T-helper 1 cell (primary cell): ENCODE measurements at places on chromosomes 3 and 15.

DNA sequence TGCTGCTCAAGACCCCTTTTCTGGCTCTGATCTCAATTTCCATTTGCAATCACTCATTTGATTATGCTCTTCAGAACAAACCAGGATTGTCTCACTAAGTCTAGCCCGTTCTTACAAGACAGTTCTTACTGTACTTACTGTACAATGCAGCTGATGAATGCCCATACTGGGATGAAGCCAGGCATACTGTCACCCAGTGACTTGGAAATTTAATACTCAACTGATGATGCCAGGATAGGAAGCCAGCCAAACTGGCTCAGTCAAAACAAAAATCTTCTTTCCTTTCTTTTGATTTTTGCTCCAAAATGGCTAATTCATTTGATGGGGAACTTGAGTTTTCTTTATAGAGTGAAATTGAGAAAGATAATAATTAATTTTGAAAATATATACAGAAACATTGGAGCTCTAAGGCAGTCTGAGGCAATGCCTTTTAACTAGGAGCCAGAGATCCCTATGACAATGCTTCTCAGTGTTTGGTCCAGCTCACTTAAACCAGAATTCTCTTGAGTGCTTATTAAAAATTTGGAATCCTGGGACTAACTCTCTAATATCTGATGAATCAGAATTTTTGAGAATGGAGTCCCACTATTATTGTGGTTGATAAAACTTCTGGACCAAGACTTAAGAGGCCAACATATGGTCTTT is 265.6 kb upstream of the THBS1 start:
- DNase-seq: no peak

DNA sequence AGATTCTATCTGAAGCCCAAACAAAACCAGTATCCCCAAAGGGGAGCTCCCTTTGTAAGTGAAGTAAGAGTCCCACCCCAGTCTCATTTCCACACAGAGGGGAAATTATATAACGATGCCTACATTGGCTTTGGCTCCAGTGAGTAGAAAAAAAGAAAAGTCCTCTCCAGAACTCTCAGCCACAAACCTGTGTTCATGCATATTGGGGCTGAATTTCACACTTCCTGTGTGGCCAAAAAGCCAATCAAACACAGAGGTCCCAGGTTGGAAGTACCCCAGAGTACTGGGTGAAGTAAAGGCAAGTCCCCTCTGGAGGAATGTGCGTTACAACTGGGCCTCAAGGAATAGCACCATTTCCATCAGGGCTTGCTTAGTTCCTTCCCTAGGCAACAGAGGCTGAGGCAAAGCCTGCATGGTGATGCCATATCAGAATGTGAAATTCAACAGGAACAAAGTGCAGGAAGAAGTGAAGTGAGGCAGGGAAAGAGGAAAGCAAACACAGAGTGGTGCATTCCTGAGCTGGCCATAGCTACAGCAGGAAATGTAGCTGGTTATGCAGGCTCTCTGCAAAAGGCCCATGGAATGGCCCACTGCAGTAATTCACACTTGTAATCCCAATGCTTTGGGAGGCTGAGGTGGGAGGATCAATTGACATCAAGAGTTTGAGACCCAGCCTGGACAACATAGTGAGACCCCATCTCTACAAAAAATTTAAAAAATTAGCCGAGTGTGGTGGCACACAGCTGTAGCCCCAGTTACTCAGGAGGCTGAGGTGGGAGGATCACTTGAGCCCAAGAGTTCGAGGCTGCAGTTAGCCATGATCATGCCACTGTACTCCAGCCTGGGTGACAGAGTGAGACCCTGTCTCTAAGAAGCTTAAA is 16.6 kb upstream of the CX3CR1 start:
- DNase-seq: no peak

DNA sequence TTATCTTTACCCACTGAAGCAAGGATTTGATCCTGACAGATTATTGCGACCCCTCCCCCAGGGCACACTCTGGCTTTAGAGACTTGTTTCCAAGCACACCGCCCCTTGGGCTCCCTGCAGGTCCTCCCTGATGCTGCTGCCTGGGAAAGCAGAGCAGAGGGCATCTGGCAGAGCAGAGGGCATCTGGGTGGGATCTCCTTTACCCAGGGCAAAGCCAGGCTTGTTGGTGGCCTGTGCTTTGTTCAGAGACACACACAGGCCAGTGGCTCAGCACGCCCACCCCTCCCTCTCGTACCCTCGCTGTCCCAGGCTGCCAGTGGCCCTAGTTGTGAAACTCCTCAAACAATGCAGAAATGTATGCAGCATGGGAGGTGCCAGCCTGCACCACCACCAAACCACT is 4.8 kb downstream of the KLF13 start:
- no peak for DNase-seq

GRCh38 chr3:112814266-112814665 is 32.4 kb downstream of the CD200R1L start:
- DNase-seq: no peak

- no peak for DNase-seq
Measured at GRCh38 chr3:179964890-179965289, 71.8 kb downstream of the PEX5L start.

DNA sequence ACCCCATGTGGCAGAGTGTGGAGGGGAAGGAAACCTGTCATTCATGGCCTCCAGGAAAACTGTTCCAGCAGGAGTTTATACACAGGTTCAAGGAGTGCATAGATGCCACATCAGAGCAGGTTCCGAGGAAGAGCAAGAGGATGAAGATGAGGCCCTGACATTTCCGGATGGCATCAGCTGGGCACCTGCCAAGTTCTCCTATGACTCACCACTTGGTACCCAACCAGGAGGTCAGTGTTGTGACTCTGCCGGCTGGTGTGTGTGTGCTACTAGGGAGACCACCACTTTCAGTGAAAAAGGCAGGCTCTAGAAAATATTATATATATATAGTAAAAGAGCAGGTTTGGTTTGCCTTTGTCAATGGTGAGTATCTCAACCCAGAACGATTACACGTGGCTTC is 69.3 kb downstream of the NTRK3 start:
- no peak for DNase-seq

DNA sequence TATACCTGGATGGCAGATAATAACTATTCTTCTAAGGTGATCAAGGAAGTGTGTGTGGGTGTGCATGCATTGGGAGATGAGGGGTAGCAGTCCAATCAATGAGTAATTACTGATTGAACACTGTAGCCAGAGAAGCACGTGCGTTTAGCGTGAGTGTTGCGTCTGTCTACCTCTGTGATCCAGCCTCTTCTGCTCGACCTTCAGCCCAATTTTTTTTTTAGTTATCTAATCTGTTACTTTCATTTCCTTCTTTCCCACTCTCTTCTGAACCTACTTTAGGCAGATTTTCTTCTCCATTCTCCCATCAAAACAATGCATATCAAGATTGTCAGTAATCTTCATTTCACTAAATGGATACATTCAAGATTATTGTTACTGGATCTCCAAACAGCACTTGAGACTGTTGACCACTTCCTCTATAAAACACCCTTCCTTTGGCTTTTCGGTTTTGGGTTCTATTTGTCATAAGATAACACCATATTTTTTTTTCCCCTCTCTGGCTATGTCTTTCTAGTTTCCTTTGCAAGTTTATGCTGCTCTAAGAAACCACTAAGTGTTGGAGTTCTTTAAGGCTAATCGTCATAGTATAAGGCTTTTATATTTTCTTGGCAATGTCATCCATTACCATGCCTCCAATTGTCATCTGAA is 41.0 kb downstream of the MCTP2 start:
- DNase-seq: no peak

- DNase-seq: no peak
Measured at GRCh38 chr3:128167973-128168674, 14.8 kb downstream of the EEFSEC start.

DNA sequence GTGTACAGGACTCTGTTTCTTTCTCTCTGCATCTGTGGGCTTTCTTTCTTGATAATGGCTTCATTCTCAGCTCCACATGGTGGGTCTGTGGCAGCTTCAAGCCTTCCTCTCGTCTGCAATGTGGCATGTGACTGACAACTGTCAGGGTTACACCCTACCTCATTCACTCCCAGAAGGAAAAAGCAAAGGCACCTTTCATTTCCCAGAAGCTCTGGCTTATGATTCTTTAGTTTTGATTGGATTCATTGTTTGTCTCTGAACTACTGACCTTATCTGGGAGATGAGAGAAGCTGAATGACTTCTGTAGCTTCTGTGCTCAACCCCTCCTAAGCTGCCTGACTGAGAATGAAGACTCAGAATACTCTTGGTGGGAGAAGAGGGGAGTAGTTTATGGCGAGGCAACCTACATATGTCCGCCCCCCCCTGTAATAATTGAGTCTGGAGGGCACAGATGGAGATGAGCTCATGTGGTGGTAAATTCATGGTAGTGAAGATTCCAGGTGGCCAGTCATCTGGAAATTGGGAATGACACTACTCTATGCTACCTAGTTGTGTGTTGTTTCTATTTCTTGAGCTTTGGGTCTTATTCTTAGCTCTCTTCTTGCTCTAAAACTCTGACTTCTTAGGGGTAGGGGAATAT is 38.4 kb downstream of the KCNAB1 start:
- DNase-seq: no peak

DNA sequence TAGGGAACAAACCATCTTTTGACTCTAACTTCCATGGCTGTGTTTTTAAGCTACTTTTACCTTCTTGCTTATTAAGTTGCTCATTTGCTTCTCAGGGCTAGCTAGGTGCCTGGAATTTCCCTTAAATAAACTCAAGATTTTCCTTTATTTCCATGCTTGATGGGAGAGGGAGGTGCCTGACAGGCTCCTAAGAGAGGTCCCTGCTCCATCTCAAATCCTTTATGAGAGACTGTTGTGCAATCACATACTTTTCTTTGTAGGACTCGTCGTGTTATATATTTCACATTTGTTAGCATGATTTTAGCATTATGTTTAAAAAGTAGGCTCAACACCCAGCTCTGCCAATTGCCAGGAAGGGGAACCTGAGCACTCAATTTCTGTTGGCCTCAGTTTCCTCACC is 95.7 kb downstream of the SAMMSON start:
- no peak for DNase-seq

- no peak for DNase-seq
Measured at GRCh38 chr15:68352401-68353062, 75.0 kb downstream of the FEM1B start.

DNA sequence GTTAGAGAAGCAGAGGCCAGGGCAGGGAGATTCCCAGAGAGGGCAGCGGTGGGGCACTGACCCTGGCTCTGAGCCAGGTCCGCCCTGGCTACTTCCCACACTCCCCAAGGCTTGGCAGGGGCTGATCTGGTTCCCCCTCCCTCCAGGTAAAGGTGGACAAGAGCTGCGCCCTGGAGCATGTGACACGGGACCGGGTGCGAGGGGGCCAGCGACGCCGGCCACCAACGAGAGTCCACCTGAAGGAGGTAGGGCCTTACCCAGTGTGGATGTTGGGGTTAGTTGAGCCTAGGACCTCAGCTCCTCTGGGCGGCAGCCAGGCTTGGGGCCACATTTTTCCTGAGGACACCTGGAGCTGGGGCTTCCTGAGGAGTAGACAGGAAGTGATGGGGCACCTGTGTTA is 19.6 kb downstream of the PLEKHO2 start:
- no peak for DNase-seq

- no peak for DNase-seq
Measured at GRCh38 chr3:137998121-137999042, 11.6 kb upstream of the CLDN18 start.

GRCh38 chr3:197216169-197216860 is 82.1 kb downstream of the DLG1 start:
- no peak for DNase-seq

DNA sequence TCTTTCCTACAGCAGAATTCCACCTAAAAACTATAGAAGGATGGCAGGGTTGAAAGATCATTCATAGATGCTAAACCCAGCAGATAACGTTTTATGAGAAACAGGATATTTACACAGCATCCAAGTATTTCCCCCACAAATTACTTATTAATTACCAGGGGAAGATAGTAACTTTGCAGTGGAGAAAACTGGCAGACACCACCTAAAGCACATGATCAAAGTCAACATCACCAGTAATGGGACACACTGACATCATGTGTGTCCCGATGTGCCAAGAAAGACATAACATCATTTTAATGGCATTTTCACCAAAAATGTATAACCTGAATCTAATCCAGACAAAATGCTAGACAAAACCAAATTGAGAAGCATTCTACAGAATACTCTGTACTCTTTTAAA is 220.4 kb upstream of the THBS1 start:
- no peak for DNase-seq

- no peak for DNase-seq
Measured at GRCh38 chr3:179005706-179006105, 65.9 kb downstream of the ZMAT3 start.

DNA sequence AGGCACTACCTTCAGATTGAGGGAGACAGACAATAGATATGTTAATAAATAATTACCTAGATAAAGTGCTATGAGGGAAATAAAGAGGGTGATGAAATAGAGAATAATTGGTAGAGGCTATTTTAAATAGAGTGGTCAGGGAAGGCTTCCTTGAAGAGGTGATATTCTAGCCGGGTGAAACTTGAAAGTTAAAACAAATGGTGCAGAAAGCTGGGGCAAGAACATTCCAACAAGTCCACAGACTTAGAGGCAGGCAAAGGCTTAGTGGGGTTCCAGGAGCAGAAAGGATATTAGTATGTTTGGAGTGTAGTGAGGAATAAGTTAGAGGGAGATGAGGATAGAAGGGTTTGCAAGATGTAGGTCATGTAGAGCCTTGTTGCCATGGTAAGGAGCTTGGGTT is 10.1 kb downstream of the HACD3 start:
- DNase-seq: no peak

DNA sequence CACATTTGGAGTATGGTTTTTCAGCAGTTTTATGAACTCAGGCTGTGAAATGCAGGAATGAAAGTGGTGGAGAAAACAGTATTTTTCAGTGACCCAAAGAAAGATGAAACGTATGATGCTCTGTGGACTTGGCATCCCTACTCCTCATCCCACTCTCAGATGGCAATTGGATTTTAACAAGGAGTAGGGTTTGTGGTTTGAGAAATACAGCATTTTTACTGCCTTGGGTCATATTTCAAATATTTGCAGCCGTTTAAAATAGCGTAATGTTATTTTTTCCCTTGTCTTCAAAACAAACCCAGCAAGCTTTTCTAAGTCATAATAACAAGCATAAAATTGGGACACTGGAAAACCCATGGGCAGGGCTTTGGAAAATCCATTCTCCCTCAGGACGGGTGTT is 117.2 kb upstream of the LRIG1 start:
- DNase-seq: no peak

- DNase-seq: no peak
Measured at GRCh38 chr3:178318941-178319816, 217.1 kb upstream of the KCNMB2 start.

DNA sequence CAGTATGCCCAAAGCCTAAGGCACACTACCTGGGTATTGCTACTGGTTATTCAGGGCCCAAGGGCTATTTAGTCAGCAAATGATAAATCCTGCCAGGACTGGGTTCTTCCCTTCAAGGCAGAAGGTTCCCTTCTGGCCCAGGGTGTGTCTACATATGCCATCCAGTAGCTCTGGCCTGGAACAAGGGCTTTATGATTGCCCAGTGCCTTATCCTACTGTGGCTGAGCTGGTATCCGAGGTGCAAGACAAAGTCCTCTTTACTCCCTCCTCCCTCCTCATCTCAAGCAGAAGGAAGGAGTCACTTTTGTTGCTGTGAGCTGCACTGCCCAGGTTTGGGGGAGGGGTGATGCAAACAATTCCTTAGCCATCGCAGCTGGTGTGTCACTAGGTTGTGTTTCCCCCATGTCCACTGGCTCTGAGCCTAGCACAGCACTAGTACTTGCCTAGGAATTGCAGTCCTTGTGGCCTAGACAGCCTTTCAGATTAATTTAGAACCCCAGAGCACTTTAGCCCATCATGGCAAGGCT is 221.8 kb upstream of the TGFBR2 start:
- DNase-seq: no peak
